ENCODE measurements at places on chromosomes 5 and 9.
A peak's percentile ranks its signal among the peaks of the same experiment; 100 is the strongest.

DNA sequence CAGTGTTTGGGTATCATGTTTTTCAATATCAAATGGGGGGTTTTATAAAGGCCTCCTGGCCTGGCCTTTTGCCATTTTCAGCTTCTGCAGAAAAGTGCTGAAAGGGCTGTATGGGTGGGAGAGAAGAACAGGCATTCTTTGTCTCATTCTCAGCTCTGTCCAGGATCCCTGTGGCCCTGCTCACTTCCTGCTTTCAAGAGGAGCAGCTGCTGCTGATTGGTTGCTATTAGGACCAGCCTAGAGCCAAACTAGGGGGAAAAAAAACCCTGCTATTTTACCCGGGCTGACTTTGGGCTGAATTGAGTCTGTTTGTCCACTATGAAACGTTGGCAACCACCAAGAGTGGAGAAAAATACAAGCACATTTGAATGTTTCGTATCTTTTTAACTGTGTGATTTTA, 117.1 kb downstream of the CMYA5 start:
- DNase-seq = no peak

GRCh38 chr5:2817031-2817603, 65.6 kb upstream of the IRX2 start:
- no peak for DNase-seq

GRCh38 chr9:129306318-129306973, 128.4 kb upstream of the IER5L start:
- no peak for DNase-seq

- DNase-seq = no peak
These were observed 747 bp upstream of the PROP1 start for GRCh38 chr5:177996660-177997318.

GRCh38 chr5:148808864-148809642, 17.4 kb upstream of the ADRB2 start:
- DNase-seq = peak; percentile 54

DNA sequence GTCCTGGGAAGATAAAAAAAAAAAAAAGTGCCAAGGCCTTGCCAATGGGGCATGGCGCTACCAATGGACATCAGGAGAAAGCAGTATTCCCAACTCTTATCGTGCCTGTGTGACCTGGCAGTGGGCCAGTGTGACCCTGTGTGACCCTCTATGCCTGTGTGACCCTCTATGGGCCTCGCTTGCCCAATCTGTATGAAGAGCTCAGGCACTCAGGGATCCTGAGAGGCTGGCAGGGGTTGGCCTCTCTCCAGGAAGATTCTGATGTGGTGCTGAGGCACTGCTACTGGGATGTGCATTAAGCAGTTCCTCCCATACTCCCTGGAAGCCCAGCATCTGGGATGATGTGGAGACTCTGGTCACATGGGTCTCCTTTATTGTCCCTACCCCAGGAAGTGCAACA, 179.2 kb downstream of the MACROH2A1 start:
- DNase-seq = no peak

DNA sequence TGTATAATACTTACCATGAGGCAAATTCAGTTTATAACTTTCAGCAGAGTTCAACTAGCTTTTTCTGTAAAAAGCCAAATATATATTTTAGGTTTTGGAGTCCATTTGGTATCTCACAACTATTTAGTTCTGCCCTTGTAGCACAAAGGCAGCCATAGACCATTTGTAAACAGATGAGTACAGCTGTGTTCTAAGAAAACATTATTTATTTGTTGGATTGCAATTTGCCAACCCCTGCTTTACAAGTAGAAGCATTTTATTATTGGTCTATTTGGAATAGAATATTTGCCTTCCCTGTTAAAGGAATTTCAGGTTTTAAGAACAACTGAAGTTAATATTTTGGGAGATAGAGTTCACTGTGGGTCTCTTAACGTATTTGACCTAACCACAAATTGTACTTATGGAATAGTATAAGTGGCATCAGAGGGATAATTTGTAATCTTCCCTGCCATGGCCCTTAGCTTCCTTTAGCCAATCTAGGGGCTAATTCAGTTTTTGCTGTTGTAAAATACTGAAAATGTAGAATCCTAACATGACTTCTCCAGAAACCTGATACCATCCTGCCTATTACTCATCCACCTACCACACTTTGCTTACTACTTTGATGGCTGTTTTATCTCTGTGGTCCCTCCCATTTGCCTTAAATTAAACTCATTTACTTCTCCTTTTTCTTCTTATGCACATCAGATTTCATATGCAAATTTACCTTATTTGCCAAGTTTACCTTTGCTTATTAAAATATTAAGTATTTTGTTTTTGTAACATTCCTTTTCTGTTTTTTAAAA, 109.2 kb downstream of the DMXL1 start:
- no peak for DNase-seq

- DNase-seq = no peak
These were observed 47.5 kb downstream of the EXD3 start for GRCh38 chr9:137375321-137376058.

DNA sequence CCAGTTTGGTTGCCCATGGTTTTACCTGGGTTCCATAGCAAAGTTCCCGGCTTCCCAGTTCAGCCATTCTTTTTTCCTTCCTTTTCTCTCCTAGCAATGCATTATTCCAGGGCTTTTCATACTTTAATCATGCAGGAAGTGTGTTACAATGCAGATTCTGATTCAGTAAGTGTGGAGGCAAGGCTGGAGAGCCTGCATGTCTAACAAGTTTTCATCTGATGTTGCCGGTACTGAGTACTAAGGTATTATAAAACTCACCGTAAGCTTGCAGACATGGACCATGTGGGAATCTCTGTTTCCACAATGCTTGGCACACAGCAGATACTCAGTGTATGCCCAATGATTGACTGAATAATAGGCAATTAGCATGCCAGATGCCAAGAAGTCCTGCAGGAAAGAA, 102.9 kb upstream of the SHB start:
- no peak for DNase-seq

DNA sequence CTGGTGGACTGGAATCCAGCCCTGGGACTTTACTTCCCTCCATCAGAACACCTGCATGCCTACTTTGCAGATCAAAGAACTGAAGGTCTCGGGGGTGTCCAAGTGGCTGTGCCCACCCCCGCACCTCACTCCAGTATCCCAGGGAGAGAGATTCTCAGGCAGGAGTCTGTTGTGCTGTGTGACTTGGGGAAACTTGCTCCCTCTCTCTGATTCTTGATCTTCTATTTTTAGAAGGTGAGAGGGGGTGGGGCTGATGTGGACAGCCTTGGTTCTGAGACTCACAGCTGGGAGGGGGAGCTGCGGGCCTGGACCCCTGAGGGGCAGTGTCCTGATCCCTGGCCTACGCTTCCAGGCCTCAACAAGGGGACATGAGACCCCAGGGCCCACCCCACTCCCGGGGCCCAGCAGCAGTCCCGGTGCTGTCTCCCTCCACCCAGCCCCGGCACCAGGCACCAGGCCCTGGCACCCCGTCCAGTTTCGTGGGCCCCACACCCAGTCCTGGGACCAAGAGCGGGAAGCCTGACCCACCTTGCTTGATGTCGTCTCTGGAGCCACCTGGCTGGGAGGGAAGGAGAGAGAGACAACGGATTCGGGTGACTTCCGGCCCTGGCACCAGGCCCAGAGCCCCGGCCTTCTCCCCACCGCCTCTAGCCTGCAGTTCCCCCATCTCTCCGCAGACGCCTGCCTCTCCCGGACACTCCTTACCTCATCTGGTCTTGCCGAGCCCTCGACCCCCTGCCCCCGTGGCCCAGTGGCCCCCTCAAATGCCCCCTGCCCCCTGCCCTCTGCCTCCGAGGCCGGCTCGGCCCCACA, 74.0 kb upstream of the SPTLC1 start:
- DNase-seq = no peak

DNA sequence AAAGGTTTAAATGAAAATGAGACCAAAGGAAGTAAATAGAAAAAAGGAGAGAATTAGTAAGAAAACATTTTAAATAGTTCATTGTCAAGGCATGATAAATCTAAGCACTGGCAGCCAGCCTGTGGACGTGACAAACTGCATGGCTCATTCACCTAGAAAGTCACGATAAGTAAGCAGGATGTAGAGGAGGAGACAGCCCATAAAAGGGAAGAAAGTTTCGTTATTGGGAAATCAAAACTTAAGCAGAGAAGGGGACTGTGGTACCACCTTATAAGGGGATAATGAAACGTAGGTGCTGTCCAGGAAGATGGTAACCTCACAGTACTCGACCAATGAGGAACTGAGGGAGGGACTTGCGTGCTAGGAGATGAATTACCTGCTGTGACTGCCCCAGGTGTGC, 494.5 kb upstream of the GRAMD2B start:
- DNase-seq = no peak
